ENCODE measurements at places on chromosomes 4 and X.

GRCh38 chr4:171553961-171554360 is 259.2 kb upstream of the GALNTL6 start:
- DNase-seq, result no peak
- H3K36me3 ChIP-seq, result no peaks in the 10 kb centered on the region
- H3K27ac ChIP-seq, result no peak overlapping the region
- no peak overlapping the region for H3K4me3 ChIP-seq
- H3K27me3 ChIP-seq, result no peaks in the 10 kb centered on the region

DNA sequence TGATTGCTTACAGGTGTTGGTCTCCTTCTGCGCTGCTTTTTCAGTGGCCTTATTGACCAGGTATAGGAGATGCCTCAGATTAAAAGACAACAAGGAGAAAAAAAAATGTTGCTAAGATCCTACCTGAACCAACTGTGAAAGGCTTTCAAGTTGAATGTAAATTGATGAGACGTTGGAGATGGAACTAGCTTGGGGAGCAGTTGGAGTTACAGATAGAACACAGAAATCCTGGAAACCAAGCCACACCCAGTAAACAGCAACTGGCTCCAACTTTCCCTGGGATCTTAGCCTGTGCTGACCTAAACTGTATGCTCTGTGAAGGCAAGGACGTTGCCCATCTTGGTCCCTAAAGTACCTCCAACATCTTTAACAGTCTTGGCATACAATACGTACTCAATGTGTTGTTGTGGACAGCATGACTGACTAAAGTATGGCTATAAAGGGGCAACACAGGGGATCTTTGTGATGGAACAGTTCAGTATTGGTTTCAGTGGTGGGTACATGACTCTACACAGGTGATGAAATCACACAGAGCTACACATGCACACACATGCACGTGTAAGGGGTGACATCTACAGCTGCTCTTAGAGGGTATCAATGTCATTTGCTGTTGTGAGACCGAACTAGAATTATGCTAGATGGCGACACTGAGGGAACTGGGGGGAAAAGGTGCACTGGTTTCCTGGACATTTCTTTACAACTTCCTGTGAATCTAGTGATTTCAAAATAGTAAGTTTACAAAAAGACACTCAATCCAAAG is 22.3 kb downstream of the GAB3 start:
- DNase-seq, result no peak
- H3K4me1 ChIP-seq, result peaks cover 49% of the 10 kb centered on the region
- H3K27me3 ChIP-seq, result no peaks in the 10 kb centered on the region
- no peaks in the 10 kb centered on the region for H3K36me3 ChIP-seq
- H3K27ac ChIP-seq, result peak overlapping the region; percentile 44

GRCh38 chr4:130322439-130322838 is 1226.5 kb downstream of the C4orf33 start:
- H3K27me3 ChIP-seq, result no peaks in the 10 kb centered on the region
- H3K4me1 ChIP-seq, result no peaks in the 10 kb centered on the region
- no peak overlapping the region for H3K4me3 ChIP-seq
- no peak for DNase-seq
- no peak overlapping the region for H3K27ac ChIP-seq

DNA sequence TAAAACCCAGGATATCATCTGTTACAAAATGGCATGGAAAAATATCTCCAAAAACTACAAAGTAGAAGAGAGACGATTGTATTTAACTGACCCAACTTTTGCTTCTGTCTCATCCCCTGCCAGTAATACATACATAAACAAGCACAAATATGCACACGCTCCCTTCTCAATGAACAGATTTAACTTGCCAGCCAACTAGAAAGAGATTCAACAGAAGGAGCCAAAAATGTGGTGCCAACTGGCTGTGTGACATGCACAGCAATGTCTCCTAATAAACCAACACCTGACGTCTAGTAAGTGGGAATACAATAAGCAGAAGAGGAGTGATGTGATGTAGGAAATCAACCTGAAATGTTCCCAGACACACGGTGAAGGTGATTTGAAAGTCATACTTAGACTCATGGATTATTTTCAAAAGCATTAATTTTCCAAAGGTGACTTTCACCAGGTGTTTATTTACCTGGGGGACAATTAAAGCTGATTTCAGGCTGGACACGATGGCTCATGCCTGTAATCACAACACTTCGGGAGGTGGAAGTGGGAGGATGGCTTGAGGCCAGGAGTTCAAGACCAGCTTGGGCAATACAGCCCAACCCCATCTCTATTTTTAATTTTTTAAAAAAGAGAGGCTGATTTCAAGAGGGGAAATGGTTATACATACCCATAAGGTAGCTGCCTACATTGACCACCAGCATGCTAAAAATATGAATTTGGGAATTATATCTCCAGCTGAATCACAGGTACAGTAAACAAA is 33.7 kb downstream of the SH3RF1 start:
- no peak overlapping the region for H3K27ac ChIP-seq
- no peaks in the 10 kb centered on the region for H3K36me3 ChIP-seq
- H3K4me1 ChIP-seq, result peaks cover 28% of the 10 kb centered on the region
- no peak overlapping the region for H3K4me3 ChIP-seq

- no peak for DNase-seq
- H3K27ac ChIP-seq, result no peak overlapping the region
- no peaks in the 10 kb centered on the region for H3K4me1 ChIP-seq
Observed at GRCh38 chr4:158754385-158755180, 14.2 kb upstream of the FNIP2 start.

Measured in adrenal gland (tissue), 19 donors.